HS-5 (cell line): ENCODE measurements at places on chromosomes 5 and 9.
A peak's percentile ranks its signal among the peaks of the same experiment; 100 is the strongest.

DNA sequence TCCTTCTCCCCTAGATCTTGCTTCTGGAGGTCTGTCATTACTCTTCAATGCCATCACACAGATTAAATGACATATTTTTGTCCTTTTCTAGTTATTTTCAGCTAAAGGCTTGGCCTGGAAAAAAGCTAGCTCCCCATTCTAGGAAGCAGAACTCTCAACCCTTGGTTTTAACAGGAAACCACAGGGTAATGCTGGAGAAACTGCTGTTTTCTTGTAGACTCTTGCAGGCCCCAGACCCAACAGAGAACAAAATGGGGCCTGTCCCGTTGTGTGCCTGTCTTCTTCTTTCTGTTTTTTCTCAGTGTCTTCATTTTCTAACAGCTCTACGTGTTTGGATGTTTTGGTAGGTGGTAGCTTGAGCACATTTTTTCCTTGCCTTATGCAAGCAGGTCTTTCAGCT is 21.5 kb downstream of the DCANP1 start:
- DNase-seq = no peak

GRCh38 chr9:123011878-123012528 is 21.5 kb upstream of the GPR21 start:
- DNase-seq = no peak

- DNase-seq = no peak
Observed at GRCh38 chr5:98637557-98637956, 135.9 kb upstream of the RGMB start.

- no peak for DNase-seq
Observed at GRCh38 chr5:45750574-45750973, 54.4 kb upstream of the HCN1 start.

- no peak for DNase-seq
Observed at GRCh38 chr9:15485836-15486666, 24.7 kb downstream of the PSIP1 start.

- DNase-seq = no peak
Observed at GRCh38 chr5:59034498-59035186, 451.8 kb downstream of the RAB3C start.

DNA sequence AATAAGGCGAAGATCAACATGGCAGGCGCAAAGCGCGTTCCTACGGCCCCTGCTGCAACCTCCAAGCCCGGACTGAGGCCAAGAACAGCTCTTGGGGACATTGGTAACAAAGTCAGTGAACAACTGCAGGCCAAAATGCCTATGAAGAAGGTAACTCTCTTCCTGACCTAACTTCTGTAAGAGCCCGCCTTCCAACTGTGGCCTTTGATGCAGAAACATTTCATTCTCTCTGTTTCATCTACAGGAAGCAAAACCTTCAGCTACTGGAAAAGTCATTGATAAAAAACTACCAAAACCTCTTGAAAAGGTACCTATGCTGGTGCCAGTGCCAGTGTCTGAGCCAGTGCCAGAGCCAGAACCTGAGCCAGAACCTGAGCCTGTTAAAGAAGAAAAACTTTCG is 979 bp downstream of the CCNB1 start:
- no peak for DNase-seq

GRCh38 chr5:80048084-80048780 is 13.1 kb downstream of the THBS4 start:
- no peak for DNase-seq

DNA sequence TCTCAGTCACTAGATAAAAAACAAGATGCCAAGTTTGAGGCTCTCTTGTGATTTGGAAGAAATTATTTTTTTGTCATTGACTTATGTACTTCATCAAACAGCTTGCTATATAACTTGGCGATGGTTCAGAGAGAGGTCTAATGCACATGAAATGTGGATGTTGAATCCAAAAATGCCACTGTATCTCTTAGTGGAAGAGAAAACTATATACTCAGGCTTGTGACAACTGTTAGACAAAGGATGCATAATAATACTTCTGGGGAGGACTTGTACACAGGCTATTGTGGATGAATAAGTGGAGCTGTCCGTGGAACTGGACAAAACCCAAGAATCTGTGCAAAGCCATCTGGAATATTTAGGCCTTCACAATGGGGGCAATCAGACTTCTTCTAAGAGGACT is 162.9 kb upstream of the NMUR2 start:
- no peak for DNase-seq

DNA sequence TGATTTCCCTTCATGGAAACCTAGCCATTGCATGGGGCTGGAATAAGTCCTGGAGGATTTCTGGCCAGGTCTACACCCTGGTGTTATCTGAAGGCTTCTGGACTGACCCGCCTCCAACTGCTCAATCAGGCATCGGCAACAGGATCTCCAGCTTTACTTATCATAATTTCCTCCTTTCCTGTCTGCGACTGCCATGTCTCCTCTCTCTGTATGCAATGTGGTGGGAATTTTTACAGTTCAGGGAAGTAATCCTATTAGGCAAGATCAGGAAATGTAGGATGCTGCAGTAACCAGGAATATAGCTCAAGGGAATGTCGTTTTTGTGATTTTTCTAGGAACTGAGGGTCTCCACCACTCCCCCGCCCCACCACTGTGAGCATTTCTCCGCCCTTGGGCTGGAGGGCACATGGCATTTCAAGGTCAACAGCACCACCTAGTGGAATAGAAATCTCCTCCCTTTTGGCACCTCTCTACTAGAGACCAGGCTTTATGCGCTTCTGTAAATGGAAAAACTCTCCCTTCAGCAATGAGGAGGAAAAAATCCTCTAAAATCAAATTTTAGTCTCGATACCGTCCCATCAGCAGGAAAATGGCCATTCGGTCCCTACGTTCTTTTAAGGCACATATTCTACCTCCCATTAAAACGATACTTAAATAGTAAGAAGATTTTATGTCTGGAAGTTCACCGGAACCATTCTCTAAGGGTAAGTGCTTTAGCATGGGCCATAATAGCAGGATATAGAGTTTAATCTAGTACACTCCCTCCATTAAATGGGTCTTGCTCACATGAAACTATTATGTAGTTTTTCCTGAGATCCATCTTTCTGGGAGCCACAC is 93.0 kb downstream of the YTHDC2 start:
- no peak for DNase-seq

DNA sequence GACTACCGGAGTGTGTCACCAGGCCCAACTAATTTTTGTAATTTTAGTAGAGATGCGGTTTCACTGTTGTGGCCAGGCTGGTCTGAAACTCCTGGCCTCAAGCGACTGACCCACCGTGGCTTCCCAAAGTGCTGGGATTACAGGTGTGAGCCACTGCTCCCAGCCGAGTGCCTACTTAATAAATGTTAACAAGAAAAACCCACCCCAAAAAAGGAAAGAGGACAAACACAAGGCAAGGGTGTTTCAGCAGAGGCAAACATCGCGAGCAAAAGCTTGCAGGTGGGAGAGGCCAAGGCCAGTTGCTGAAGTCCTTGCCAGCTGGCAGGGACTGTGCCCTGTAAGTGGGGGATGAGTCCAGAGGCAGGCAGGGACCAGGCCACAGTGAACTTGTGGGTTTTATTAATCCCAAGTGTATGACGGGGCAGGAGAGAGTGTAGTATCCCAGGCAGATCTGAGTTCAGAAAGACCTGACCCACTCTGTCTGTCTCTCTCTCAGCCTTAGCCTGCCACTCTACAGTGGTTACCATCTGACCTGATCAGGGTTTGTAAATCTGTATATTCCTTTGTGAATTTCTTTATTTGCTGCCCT is 6.4 kb upstream of the FPGS start:
- no peak for DNase-seq

GRCh38 chr5:172407241-172407691 is 47.1 kb downstream of the SH3PXD2B start:
- no peak for DNase-seq

- DNase-seq = peak; percentile 47
Observed at GRCh38 chr9:99820685-99821395, 845 bp upstream of the NR4A3 start.

DNA sequence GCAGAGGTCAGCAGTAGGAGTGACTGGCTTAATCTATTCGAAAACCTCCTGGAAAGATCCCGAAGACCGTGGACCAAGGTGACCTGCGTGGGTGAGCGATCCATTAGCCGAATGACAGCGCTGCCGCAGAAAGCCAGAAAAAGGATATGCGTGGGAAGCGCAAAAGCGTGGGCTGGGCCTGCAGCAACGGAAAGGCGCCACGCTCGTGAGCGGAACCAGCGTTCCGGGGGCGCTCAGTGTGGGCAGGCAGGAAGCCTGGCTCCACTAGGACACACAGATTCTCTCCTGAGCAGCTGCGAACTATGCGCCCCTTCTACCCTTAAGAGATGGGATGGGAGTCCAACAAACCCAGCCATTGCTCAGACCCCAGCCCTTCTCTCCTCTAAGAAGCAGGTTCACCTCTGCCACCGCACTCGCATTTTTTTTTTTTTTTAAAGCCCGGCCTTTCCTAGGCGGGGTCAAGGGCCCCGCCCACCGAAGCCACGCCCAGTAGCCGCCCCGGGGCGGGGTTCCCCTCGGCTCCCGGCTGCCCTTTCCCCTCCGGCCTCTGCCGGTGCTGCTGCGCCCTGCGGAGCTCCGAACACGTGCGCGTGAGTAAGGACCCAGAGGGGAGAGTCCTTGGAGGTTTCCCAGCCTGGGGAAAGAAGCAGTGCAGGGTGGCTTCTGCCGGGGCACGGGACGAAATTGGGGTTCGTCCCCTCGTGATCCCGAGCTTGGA is 19.8 kb upstream of the MATR3 start:
- no peak for DNase-seq

- no peak for DNase-seq
Observed at GRCh38 chr5:169554251-169554650, 29.3 kb upstream of the SPDL1 start.

DNA sequence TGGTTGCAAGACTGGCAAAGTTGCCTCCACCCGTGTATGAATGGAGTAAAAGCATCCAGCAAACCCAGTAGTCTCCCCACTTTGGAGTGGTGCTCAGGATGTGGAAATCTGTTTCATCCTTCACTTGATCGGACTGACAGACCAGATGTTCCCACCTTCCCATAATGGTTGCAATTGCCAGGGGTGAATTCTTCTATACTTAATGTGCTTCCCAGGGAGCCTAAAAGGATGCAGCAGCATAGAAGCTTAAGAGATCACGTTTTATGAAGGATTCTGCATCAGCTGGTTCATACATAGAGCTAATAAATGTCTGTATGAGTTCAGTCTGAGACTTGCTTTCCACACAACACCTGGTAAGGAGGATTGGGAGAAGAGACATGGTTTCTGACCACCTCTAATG is 198.8 kb upstream of the S1PR3 start:
- DNase-seq = no peak

- no peak for DNase-seq
Observed at GRCh38 chr5:159316519-159317383, 13.5 kb downstream of the IL12B start.

- DNase-seq = peak; percentile 68
Observed at GRCh38 chr5:167802755-167803431, 488.6 kb upstream of the WWC1 start.
